ENCODE measurements at places on chromosomes 5 and 9. TPM values are rescaled to one million over a fixed set of nuclear protein-coding genes. Genes with fewer than 3 reads are reported as not detected.

The IZUMO3 gene
- total RNA-seq: not detected

GRCh38 chr9:336039-336438, 121.4 kb downstream of the DOCK8 start:
- ATAC-seq: no peak

DNA sequence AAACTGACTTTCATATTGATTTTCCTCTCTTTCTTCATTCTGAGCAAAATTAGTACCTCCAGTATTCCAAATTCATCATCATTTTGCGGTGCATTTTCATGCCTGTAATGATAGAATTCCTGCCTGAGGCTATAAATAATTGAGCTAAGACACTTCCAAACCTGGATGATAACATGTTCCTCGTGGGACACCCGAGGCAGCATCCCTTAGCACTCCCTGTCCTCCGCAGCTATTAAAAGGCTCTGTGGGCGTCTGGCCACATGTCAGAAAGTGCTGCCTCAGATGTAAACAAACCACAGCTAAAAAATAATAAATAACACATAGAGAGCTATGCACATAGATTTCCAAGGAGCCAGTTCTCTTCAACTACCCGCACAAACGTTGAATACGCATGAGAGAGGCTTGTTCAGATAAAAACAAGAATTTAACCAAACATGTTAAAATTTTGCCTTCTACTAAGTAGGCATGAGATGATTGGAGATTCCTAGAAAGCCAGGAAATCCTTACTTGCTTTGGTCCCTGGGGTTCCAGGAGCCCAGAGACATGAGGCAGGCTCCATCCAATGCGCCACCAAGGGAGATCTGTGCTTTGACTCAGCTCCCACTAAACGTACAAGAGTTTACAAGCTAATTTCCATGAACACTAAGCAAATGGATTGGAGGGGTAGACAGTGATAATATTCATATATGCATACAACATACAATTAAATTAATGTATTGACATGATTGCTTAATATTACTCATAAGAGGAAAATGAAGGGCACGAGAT, 82.7 kb downstream of the SHC3 start:
- no peak for ATAC-seq

The CDH9 gene
- not detected for total RNA-seq

The GABRA6 gene
- total RNA-seq: not detected

DNA sequence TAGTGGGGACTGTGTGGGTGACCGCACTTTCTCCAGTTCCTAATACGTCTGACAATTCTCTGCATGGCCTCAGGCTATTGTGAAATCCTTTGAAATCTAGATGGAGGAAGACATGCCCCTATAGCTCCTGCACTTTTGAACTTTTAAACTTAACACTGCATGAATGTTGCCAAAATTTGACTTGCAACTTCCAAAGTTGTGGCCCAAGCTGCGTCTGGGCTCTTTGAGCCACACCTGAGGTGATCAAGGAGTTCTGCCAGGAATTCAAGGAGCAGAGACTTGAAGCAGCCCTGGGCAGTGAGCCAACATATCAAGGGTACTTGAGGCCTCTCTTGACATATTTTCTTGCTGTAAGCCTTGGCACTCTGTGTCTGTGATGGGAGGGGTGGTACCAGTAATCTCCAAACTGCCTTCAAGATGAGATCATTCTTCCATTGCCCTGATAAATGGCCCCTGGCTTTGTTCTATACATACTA, 1336.1 kb upstream of the CDH9 start:
- no peak for ATAC-seq

GRCh38 chr5:135208555-135208902, 174.5 kb upstream of the PITX1 start:
- no peak for ATAC-seq

DNA sequence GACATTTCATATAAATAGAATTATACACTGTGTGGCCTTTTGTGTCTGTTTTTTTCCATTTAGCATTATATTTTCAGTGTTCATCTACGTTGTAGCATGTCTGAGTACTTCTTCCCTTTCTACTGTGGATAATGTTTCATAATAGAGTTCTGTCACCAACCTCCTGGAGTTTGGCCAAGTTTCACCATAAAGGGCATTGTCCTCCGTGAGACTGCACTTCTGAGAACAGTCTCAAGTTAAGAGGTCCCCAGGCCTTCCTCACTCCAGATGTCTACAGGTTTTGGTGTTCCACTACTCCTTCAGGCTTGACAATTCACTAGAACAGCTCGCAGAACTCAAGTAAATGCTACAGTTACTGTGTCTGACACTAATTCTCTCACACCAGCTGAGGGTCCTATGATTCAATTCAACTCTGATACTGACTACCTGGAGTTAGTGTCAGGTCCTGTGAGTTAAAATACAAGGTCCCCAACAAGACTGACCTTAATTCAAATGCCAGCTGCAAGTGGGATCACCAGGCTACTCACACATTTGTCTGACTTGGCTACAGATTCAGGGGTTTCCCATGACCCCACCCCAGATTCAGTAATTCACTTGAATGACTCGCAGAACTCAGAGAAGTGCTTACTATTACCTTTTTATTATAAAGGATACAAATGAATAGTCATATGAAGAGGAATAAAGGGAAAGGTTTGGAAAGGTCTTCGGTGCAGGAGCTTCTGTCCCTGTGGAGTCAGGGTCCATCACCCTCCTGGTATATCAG, 31.1 kb downstream of the SLC35A4 start:
- no peak for ATAC-seq

Data from activated T-helper 17 cell treated with anti-CD3 and anti-CD28 coated beads, Interleukin-2, amount 50 U/mL, for 72 hours (primary cell).